Sciatic nerve (tissue), 2 donors: ENCODE measurements at places on chromosomes 11 and 22. TPM values are rescaled to one million over a fixed set of nuclear protein-coding genes. Genes with fewer than 3 reads are reported as not detected.

GRCh38 chr11:62613291-62613778 is 278 bp downstream of the ROM1 start:
- no peak for DNase-seq

DNA sequence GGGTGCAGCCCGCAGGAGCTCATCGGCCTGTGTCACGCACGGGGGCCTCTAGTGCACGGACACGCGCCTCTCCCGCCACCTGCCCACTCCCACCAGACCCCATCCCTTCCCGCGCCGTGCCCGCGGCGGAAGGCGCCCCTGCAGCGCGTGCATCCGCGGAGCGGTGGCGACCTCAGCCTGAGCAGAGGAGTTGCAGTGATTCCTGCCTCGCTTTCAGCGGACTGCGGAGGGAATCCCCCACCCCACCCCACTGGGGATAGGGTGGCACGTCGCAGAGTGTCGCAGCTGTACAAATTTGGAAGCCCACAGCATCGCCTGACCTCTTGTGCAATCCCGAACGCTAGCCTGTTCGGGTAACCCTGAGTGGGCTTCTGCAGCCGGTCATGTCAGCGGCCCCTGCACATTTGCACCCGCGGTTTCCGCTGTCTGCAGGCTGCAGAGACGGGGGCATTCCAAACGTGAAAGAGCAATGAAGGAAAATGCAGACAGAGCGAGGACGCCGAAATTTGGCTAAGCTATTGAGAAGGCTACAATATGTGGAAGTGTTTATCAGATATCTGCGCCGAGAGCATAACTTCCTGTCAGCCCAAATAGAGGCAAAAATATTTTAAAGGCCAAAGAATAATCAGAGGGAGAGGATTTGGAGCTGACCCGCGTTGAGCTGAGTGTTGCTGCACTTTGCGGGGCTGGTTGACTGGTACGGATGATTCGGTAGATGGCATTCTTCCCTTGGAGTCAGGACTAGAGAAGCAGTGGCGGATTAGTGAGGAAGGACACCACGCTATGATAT is 617 bp upstream of the ARHGAP20 start:
- peak; percentile 60 for DNase-seq

SLC25A1 gene
- 54.1 TPM for total RNA-seq

DNA sequence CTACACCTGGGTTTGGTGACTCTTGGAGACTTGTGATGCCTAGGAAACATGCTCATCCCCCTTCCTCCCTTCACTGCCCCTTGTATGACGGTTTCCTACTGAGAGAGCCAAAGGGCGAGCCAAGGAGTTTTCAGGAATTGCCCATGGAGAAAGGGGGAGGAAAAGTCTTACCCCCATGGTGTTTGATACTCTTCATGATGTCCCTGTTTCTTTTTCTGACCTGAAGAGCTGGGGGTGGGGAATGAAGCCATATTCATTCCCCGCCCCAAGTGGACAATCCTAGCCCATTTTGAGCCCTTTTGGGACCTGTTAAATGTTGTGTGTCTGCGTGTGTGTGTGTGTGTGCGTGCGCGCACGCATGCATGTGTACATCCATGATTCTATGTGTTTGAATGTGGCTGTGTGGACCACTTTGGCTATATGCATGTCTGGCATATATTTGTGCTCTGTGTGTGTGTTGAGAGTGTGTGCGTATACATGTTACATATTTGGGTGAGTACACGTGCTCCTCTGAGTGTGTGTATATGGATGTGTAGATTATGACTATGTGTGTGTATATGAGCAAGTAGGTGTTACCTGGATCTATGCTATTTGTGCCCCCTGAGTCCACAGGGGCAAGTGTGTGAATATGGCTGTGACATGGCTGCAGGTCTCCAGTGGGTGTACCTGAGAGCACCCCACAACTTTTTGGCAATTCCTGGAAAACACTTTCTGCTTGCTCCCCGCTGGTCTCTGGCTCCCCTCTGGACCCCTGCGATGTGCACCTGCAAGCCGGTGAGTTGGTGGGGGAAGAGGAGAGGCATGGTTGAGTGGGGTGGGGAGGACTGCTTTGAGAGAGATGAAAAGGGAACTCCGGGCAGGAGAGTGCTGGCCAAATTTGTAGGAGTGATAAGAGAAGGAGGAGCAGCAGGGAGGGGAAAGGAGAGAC is 24.6 kb downstream of the OTOG start:
- DNase-seq, result no peak

DNA sequence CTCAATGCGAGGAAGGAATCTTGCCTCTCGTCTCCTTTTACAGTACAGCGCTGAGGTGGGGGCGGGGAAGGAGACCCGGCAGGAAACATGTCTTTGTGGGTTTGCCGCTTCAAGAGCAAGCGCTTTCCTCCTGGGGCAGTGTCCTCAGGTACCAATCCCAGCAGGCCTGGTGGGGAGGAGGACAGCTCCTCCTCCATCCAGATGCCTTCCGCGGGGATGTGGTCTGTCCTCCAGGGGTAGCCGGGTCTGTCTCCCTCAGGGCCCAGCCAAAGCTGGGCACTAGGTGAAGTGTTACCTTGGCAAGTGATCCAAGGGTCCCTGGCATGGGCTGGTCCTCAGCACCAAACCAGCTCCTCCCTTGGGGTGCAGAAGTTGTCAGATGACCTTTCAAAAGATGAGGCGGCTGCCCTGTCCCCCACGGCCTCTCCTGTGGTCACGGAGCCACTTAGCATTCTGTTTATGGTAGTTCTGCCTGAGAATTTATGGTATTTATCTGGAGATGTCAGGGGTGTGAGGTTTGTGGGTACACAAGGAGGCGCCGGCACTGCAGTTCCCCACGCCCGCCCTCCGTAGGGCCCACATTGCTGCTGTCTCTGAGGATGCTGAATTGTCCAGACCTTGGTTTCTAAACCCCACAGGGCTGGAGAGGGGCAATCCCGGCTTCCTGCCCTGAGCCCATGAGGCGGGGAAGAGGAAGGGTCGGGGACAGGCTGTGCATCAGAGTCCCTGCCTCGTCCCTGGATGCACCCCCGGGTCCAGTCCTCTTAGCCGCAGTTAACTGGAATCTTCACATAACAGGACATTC is 93.5 kb upstream of the ANO1 start:
- no peak for DNase-seq

- DNase-seq, result peak; percentile 95
These were observed at the start of gene LMF2 for GRCh38 chr22:50507421-50507990. TSS of gene LMF2 (minus strand) at chr22:50507702. CDS start at chr22:50507675, 27 bp downstream.
